ENCODE measurements at places on chromosomes 16 and 17. TPM values are rescaled to one million over a fixed set of nuclear protein-coding genes. Genes with fewer than 3 reads are reported as not detected.

Gene AMZ2
- polyA plus RNA-seq = 61.1 TPM

Gene SPATA22
- 0.19 TPM for polyA plus RNA-seq

Gene CTRL
- 2.9 TPM for polyA plus RNA-seq

Gene MSLN
- polyA plus RNA-seq = 6.9 TPM

Gene TEX14
- 5.1 TPM for polyA plus RNA-seq

Gene CHD9NB
- 1.5 TPM for polyA plus RNA-seq

- peak; percentile 28 for DNase-seq
Measured at GRCh38 chr16:69514356-69514755, 51.4 kb upstream of the NFAT5 start.

DNA sequence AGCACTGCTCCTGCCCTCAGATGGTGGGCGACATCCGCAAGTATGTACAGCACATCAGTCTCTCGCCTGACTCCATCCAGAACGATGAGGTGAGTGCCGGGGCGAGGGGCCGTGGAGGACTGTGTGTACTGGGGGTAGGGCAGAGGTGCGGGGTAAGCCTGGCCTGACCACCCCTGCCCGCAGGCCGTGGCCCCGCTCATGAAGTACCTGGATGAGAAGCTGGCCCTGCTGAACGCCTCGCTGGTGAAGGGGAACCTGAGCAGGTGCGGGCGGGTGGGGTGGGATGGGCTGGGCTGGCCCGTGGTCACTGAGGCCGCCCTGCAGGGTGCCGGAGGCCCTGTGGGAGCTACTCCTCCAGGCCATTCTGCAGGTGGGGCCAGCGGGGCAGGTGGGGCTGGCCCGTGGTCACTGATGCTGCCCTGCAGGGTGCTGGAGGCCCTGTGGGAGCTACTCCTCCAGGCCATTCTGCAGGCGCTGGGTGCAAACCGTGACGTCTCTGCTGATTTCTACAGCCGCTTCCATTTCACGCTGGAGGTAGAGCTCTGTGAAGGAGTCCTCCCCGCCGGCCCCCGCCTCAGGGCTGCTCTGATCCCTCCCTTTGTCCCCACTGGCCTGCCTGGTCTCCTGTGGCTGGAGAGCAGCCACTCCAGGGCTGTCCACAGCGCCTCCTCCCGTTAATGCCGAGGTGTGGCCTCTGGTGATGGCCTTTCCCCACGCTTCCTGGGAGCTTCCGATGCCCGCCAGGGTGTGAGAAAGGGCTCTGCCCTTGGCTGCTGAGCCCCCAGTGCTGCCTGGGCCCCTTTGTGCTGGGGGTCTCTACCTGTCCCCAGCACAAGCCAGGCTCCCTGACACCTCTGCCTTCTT lies 5.0 kb downstream of the TSR3 start:
- no peak for DNase-seq

DNA sequence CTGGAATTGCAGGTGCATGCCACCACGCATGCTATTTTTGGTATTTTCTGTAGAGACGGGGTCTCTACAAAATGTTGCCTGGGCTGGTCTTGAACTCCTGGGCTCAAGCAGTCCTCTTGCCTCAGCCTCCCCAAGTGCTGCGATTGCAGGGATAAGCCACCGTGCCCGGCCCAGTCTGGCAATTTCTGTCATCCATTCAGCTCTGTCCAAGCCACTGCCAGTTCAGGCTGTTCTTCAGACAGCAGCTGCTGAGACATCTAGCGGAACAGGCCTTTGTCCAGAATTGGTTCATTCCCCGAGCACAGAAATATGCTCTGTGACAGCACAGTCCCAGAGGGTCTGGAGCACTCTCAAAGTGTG lies 5.4 kb downstream of the SLC47A1 start:
- DNase-seq = peak; percentile 78

DNA sequence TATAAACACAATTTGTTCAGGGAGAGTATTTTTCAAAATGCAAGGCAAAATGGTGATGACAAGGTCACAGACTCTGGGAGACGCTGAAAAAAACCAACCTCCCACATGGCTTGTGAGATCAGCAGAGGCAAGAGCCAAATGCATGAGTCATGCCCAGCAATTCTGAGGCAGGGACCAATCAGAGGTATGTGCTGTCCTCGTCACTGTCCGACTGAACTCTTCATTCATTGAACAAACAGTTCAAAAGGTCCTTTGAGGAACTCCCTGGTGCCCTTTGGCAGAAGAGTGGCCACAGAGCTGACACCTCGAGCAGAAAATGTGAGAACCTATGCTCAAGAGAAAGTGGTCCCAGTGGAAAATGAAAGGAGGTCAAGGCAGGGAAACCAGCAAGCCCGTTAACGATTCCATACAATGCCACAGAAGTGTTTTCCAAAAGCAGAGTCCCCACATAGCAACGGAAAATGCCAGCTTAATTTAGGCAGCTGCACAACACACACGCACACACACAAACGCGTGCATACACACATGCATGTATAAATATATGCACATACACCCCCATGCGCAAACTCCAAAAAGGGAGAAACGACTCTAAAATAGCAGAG lies 50.9 kb downstream of the CDH11 start:
- peak; percentile 89 for DNase-seq

- peak; percentile 33 for DNase-seq
Measured at GRCh38 chr17:7330638-7331015, 1.5 kb upstream of the NEURL4 start.

GRCh38 chr16:28231763-28232162 lies 20.0 kb upstream of the XPO6 start:
- DNase-seq = no peak

GRCh38 chr16:80198311-80199299 lies 342.2 kb upstream of the DYNLRB2 start:
- DNase-seq = peak; percentile 54

- DNase-seq = no peak
Measured at GRCh38 chr17:2500446-2500845, 11.2 kb downstream of the METTL16 start.
